Ovary (tissue), 10 donors: ENCODE measurements at places on chromosomes 1 and 21.

DNA sequence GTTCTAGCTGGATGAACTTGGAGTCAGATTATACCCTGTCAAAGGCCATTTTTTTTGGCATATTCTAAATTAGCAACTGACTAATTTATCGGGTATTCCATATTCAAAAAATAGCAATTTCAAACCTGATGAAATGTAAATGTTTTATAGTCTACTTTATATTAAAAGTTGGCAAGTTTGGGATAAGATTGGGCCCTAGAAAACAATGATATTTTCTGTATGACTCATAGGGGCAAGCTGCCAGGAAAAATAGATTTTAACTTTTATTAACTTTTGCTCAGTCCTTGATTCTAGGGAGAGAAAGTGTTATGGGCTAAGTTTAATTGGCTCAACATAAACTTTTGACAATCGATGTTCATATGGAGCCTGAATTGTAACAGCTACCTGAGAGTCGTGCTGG, 576.9 kb upstream of the B3GALT2 start:
- DNase-seq, result no peak
- no peaks in the 10 kb centered on the region for H3K27me3 ChIP-seq
- no peak overlapping the region for H3K27ac ChIP-seq

GRCh38 chr1:44642255-44642654, 32.0 kb downstream of the TMEM53 start:
- H3K36me3 ChIP-seq, result no peaks in the 10 kb centered on the region
- no peak overlapping the region for H3K4me3 ChIP-seq
- no peak for DNase-seq
- H3K4me1 ChIP-seq, result peaks cover 6% of the 10 kb centered on the region
- no peak overlapping the region for H3K27ac ChIP-seq
- H3K27me3 ChIP-seq, result no peaks in the 10 kb centered on the region

DNA sequence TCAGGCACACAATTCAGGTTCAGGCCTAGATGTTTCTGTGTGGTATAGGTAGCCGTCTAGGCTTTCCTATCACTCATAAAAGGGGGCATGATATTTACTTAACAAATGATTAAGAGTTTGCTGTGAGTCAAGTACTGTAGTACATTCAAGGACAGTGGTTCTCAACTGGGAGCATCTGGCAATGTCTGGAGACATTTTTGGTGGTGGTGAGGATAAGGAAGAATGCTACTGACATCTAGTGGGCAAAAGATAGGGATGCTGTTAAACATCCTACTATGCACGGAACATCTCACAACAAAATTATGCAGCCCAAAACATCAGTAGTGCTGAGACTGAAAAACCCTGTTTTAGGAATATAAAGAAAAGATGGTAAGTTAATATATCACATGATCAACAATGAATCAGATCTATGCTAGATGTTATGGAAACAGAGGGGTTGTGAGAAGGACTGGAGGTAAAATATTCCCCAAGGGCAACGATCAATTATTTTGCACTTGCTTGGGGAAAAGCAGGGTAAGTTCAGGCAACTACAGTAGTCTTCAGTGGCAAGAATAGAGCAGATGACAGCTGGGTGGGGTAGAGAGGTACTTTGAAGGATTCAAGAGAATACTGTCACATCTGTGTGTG, 4.9 kb downstream of the DNTTIP2 start:
- no peaks in the 10 kb centered on the region for H3K4me1 ChIP-seq
- no peaks in the 10 kb centered on the region for H3K36me3 ChIP-seq
- H3K27me3 ChIP-seq, result no peaks in the 10 kb centered on the region
- no peak overlapping the region for H3K27ac ChIP-seq

DNA sequence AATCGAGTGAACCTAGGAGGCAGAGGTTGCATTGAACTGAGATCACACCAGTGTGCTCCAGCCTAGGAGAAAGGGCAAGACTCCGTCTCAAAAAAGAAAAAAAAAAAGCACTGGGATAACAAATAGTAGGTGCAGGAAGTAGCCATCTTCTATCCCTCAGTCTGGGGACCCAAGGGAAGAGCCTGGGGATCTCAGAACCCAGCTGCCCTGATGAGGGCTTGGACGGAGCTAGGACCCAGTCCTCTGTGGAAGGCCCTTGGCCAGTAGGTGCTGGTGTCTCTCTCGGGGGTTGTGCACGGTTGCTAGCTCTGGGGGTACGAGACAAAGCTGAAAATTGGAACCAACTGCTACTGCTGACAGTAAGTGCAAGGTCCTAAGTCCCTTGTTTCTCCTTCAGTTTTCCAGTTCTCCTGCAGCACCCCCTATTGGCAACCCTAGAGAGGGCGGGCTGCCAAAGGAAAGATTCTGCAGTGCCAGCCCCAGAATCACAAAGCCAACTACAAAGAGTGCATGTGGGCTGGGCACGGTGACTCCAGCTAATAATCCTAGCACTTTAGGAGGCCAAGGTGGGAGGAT, 57.6 kb upstream of the KIF1B start:
- H3K27ac ChIP-seq, result no peak overlapping the region
- peak; percentile 65 for DNase-seq
- no peaks in the 10 kb centered on the region for H3K27me3 ChIP-seq
- H3K36me3 ChIP-seq, result no peaks in the 10 kb centered on the region

- H3K4me1 ChIP-seq, result peaks cover 2% of the 10 kb centered on the region
- DNase-seq, result peak; percentile 75
- H3K36me3 ChIP-seq, result no peaks in the 10 kb centered on the region
- H3K27me3 ChIP-seq, result no peaks in the 10 kb centered on the region
- H3K27ac ChIP-seq, result peak overlapping the region; percentile 14
- H3K4me3 ChIP-seq, result peak overlapping the region; percentile 36
Measured at GRCh38 chr1:167819849-167820683, 93.9 kb downstream of the ADCY10 start.

DNA sequence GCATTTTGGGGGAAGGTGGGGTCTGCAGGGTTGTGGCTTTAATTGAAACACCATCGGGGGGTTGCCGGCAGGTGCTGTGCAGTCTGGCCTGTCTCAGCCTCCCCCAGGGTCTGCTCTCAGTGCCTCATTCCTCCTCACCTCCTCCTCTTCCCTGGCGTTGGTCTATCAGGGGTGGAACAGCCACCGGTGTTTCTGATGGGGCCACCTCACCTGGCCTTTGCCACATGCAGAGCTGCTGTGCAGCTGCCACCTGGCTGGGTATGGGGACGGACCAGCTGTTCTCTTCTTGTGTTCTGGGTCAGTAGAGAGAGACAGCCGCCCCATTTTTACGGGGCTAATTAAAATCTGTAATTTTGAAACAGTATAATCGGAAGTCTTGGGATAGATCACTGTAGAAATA, 53.9 kb downstream of the SPSB1 start:
- H3K4me1 ChIP-seq, result peaks cover 23% of the 10 kb centered on the region
- no peak for DNase-seq
- no peak overlapping the region for H3K27ac ChIP-seq
- H3K27me3 ChIP-seq, result no peaks in the 10 kb centered on the region

DNA sequence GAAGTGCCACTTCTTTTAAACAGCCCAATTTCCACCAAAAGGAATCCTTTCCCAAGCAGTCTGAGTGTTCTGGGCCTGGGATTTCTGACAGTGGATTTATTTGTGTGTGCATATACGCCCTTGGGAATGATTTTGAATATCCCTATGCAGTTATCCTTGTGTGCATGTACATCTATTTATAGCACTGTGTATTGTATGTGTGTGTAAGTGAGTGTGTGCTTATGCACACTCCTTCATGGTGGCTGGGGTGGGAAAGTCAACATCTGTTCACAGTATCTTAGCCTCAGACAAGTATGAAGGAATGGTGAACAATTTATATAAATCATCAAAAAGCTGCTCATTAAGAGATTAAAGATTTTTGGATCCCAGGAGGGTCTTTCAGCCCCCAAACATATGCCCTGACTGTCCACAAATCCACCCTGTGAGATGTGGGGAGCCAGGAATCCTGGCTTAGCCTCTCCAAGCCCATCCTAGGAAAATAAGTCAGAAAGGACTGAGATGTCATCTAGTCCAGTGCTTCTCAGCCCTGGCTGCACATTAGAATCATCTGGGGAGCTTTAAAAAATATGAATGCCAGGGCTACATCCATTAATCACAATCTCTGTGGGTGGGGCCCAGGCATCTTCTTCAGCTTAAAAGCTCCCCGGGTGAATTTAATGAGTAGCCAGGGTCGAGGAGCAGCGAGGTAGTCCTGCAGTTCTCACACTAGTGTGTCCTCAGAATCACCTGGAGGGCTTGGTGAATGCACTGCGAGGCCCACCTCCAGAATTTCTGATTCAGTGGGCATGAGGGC, 101.4 kb downstream of the PLXNA2 start:
- H3K27ac ChIP-seq, result peak overlapping the region; percentile 44
- no peak for DNase-seq
- H3K27me3 ChIP-seq, result no peaks in the 10 kb centered on the region

DNA sequence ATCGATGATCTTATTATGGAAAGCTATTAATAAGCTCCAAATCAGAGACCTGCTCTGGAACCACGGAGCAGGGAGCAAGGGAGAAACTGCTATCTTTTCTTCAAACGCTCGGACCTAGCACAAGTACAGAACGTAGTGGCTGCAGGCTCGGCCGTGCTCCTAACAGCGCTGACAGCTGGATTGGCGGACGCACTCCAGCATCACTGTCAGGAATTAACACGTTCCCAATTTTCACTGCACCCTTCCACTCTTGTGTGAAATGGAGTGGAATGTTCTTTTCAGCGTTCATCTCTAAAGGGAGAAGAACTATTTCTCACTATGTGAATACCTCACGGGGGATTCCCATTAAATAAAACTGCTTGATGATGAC, 106.9 kb downstream of the ZNF281 start:
- no peak for DNase-seq
- H3K4me1 ChIP-seq, result no peaks in the 10 kb centered on the region
- H3K4me3 ChIP-seq, result peak overlapping the region; percentile 74
- no peaks in the 10 kb centered on the region for H3K36me3 ChIP-seq

DNA sequence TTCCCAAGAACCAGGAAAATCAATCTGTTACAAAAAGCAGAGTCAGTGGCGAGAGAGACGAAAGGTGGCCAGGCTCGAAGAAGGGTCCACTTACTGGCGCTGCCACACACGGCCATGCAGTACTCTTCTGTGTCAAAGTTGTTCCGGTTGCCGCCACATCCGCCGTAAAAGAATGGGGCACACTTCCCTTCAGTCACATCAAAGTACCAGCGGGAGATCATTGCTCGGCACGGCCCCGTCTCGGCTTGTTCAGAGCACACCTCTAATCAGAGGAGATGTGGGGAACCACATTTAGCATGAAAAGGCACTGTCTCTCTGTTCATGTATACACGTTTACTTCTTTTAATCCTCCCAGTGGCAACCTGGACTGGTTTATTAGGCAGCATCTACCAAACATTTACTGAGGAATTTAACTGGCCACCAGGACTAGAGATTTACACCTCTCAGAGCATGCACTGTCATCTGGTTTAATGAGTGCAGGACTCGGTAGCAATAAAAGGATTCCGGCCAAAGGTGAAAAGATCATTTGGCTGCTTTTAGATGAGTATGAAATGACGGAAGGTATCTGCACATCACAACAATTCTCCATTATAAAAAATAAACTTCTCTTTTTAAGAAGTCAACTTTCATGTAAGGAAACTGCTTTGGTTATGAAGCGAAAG, 170.5 kb downstream of the APP start:
- H3K4me1 ChIP-seq, result no peaks in the 10 kb centered on the region
- H3K4me3 ChIP-seq, result no peak overlapping the region
- DNase-seq, result no peak
- H3K27ac ChIP-seq, result no peak overlapping the region
- H3K27me3 ChIP-seq, result no peaks in the 10 kb centered on the region

DNA sequence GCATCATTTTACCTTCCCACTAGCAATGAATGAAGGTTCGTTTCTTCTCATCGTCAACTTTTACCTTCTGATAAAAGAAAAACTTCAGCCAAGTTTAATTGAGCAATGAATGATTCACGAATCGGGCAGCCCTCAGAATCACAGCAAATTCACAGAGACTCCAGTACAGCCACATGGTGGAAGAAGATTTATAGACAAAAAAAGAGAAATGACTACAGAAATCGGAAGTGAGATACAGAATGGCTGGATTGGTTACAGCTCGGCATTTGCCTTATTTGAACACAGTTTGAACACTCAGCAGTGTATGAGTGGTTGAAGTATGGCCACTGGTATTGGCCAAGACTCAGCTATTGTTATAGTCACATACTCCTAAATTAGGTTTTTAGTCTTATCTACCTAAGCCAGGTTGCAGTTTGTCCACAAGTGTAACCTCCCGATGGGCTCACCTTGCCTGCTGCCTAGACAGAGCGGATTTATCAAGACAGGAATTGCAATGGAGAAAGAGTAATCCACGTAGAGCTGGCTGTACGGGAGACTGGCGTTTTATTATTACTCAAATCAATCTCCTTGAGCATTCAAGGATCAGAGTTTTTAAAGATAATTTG, 15.3 kb downstream of the AK4 start:
- H3K36me3 ChIP-seq, result no peaks in the 10 kb centered on the region
- H3K4me1 ChIP-seq, result no peaks in the 10 kb centered on the region
- no peaks in the 10 kb centered on the region for H3K27me3 ChIP-seq
- no peak for DNase-seq

DNA sequence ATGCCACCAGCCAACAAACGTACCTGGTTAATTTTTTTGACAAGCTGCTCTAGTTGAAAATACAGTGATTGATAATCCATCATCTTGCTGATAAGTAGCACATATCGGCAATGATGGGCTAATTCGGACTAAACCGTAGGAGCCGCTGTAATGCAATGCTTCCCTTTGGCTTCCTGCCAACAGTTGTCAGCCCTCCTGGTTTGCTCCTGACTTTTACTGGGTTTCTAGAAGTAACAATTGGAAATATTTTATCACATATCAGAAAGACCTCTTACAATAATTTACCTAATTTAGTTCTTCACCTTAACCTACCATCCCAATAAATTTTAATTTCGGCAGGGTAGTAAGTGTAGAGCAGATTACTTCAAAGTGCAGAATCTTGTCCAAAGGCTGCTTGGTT, 148.5 kb downstream of the DHRS3 start:
- no peaks in the 10 kb centered on the region for H3K27me3 ChIP-seq
- no peak for DNase-seq
- no peaks in the 10 kb centered on the region for H3K36me3 ChIP-seq
- H3K27ac ChIP-seq, result no peak overlapping the region
- H3K4me3 ChIP-seq, result no peak overlapping the region

DNA sequence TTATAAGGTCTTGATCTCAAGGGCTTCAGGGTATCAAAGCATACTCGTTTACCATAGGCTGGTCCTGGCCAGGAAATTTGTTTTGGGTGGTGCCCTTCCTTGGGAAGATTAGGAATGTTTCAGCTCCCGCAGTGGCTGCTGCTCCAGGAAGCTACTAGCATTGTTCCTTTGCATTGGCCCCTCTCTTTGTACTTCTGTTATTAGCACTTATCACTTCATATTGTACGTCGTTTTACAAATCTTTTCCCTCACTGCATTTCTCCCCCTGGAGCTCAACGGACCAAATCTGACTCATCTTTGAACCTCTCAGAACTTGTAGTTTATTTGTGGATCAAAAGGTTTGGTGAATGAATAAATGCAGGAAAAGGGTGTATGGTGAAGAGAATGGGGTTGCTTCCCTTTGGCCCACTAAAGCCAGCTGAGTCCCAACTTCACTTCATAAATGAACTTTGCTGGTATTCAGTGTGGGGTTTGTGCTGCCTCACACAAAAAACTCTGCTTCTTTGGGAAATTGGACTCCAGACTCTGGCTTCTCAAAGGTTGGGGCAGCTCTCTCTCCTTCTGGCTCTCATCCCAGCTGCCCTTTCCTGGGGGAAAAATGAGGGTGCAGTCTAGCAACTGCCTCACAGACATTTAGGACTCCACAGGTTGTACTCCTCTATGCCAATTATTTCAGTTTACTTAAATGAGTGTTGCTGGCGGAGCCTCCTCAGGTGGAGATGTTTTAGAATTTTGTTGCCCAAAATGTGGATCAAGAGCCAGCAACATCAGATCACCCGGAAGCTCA, 5.9 kb downstream of the GNAT2 start:
- no peak overlapping the region for H3K4me3 ChIP-seq
- H3K27me3 ChIP-seq, result no peaks in the 10 kb centered on the region
- no peak overlapping the region for H3K27ac ChIP-seq
- no peak for DNase-seq
- H3K36me3 ChIP-seq, result no peaks in the 10 kb centered on the region
